Activated CD8-positive, alpha-beta T cell treated with anti-CD3 and anti-CD28 coated beads, Interleukin-2, amount 10 ng/mL, durations not matched to agents 7 days and 5 days (primary cell): ENCODE measurements at places on chromosomes 6 and 20.

DNA sequence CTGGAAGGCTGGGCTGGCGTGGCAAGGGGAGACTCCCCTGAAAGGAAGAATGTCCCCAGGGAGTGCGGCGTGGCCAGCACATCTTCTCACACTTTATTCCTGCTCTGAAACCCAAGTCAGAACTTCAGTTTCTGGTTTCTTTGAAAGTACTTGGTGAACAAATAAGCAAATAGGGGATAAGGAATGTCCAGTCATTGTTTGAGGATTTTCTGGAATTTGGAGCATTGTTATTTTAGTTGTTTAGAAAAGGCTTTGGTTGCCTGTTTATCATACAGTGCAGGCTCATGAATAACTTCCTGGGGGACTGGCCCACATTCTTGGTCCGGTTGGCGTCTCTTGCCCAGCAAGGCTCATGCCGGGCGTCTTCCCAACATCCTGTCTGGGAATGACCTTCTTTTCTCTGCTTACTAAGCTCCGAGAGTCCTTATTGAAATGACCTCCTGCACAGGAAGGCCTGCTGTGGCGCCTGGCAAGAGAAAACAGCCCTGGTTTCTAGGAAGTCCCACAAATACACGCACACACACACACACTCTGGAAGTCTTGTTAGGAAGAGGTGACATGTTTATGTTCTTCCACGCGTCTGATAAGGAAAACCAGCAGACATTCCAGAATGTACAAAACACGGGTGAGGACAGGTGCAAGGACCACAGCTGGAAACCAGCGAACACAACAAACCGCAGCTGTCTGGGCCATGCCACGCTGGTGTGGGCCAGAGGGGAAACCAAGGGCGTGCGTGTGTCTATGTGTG is 71.9 kb downstream of the TMEM170B start:
- DNase-seq, result no peak

GRCh38 chr20:39161900-39162299 is 199.8 kb downstream of the DHX35 start:
- DNase-seq, result no peak

DNA sequence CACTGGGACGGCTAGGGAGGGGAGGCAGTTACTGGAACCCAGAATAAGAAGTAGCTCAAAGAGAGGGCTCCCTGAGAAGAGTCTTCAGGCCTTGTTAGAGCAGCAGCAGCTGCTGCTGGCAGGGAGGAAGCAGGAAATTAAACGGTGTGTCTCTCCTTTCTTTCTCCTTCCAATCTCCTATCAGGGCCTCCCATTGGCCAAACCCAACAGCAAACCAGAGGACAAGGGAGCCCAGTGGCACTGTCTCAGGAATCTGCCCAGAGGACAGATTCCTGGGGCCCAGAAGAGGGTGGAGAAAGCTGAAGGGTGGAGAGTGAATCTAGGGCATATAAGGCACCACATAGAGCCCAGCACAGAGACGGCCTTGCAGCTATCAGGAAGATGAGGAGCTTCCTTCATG is 10.2 kb downstream of the BTN3A1 start:
- no peak for DNase-seq

GRCh38 chr6:52438926-52439325 is 18.8 kb downstream of the EFHC1 start:
- DNase-seq, result no peak

DNA sequence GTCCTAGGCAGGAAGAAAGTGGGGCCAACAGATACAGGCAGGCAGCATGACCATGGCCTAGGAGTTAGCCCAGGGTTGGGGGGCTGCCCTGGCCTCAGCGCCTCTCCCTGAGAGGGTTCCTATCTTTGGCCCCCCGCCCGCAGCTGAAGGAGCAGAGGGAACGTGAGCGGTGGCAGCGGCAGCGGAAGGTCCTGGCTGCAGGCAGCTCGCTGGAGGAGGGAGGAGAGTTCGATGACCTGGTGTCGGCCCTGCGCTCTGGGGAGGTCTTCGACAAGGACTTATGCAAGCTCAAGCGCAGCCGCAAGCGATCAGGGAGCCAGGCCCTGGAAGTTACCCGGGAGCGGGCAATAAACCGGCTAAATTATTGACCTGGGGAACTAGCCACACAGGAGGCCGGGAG is 32.6 kb downstream of the MOCS1 start:
- DNase-seq, result no peak

- no peak for DNase-seq
These were observed 13.7 kb upstream of the THBD start for GRCh38 chr20:23063168-23063567.

- DNase-seq, result peak; percentile 83
These were observed 148.1 kb downstream of the CEBPB start for GRCh38 chr20:50338479-50339391.

- DNase-seq, result no peak
These were observed 192.0 kb upstream of the PLN start for GRCh38 chr6:118356054-118356453.

- DNase-seq, result no peak
These were observed 101.2 kb downstream of the EPHA7 start for GRCh38 chr6:93318121-93318520.

- DNase-seq, result no peak
These were observed 258.1 kb upstream of the PTCHD4 start for GRCh38 chr6:48369100-48369499.

- peak; percentile 41 for DNase-seq
These were observed 25.7 kb downstream of the HIVEP1 start for GRCh38 chr6:12037798-12038197.

GRCh38 chr6:90583179-90583835 is 3.6 kb downstream of the MAP3K7 start:
- DNase-seq, result no peak

DNA sequence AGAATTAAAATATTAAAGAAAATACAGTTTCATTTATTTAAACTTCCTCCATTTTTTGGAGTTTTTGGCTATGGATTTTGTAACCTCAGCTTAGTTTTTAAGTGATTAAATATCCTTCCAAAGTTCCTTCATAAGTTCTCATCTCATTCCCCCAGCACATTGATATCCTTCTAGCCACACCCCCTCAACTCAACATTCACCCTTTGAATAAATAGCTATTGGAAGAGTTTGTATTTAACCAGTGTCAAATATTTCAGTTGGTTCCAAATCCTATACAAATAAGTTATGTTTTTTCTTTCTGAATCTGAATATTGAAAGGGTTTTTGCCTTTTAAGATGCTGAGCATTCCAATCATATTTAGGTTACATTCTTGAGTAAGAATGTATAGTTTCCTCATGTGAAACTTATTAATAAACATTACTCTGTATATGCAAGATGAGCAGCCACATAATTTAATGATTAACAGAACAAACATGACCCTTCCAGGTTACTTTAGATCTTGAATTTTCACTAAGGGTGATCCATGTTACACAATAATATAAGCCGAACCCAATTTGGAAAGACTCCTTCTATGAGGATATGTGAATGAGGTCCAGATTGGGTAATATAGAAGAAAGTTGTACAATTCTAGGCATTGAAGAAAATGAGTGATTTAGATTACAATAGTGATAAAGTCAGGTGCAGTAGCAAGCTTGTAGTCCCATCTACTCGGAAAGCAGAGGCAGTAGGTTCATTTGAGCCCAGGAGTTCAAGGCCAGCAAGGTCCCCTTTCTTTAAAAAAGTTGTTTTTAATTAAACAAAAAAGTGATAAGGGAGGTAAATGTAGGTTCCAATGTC is 13.6 kb downstream of the GLYATL3 start:
- DNase-seq, result no peak

DNA sequence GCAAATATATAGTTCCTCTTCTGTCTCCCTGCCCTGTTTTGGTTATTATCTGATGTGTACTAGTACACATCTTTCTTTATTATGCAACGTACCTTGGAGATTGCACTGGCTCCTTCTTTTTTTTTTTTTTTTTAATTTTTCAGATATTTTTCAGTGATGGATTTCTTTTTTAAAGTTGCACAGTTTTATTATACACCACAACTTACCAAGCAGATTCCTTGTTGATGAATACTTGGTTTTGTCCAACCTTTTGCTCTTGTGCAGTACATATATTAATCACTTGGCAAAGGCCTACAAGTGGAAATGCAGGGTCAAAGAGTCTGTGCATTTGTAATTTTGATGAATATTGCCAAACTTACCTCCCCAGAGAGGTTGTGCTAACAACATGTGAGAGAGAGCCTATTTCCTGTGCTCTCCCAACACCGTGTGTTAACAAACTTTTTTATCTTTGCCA is 50.1 kb upstream of the RNF24 start:
- no peak for DNase-seq

- no peak for DNase-seq
These were observed 1.8 kb downstream of the EYA4 start for GRCh38 chr6:133242637-133243585.

DNA sequence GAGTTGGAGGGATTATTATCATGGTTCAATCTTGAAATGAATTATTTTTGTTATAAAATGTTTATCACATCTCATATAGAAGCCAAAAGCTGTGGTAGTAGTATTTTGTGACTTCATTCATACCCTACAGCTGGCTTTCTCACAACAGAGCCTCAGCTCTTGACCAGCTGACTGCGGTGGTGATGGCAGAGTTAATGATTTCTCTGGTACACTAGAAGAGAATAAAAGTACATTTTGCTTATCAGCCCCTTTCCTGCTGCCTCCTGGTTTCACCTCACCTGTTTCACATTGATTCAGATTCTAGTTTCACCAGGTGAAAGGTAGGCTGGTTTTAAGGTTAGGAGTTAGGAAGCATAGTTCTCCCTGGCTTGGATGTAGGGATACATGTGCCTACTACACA is 55.7 kb downstream of the AFG1L start:
- DNase-seq, result no peak

- no peak for DNase-seq
These were observed 1.3 kb downstream of the RGL2 start for GRCh38 chr6:33297406-33297955.

DNA sequence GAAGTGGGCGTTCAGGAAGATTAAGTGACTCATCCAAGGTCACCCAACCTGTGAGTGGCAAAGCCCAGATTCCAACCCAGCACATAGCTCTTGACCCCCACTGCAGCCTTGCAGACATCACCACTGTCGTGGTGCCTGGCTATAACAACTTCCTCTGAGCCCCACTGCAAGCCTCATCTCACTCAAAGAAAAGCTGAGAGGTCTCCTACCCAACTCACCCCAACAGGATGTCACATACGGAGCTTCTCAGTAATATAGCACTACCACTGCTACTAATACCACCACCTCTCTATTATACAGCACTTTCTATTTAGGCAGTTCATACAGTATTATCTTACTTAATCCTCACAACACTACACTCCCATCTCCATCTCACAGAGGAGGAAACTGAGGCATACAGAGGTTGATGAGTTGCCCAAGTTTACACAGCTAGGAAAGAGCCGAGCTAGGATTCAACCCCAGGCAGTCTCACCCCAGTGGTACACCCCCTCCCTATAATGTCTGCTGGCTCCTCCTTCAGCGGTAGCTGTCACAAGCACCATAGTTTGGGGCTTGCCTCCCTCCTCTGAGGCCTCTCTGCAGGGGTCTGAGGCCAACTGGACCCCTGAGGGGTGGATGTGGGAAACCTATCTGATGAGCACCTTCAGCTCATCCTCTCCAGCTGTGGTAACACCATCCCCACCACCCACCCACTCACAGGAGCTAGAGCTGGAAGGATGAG is 19.5 kb downstream of the TFEB start:
- peak; percentile 47 for DNase-seq

- DNase-seq, result no peak
These were observed 165.6 kb downstream of the TRIM27 start for GRCh38 chr6:28758046-28758817.

DNA sequence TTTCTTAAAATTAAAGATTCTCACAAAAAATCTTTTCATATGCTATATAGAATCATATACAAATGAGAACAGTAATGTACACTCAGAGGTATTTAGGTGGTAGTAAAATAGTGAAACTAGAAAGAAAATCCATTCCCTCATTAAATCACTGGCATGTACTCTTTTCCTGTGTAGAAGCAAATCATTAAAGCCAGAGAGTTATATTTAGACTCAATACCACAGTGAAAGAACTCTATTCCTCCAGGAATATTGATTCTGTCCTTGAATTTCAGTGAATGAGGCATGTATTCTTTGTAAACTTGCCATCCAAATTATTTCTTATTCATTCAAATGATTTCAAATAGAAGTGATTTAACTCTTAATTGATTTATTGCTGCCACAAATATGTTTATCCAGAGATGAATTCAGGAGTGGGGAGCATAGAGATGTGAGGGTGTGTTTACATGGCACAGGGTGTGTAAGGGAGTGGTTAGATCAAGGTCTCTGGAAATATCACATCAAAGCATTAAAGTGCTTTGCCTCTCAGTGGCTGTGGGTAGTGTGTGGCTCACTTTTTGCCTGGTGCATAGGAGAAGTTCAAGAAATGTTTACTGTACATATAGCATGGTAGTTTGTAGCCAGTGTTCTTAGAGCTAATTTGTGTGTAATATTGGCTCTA is 141.2 kb downstream of the FAM83B start:
- no peak for DNase-seq

DNA sequence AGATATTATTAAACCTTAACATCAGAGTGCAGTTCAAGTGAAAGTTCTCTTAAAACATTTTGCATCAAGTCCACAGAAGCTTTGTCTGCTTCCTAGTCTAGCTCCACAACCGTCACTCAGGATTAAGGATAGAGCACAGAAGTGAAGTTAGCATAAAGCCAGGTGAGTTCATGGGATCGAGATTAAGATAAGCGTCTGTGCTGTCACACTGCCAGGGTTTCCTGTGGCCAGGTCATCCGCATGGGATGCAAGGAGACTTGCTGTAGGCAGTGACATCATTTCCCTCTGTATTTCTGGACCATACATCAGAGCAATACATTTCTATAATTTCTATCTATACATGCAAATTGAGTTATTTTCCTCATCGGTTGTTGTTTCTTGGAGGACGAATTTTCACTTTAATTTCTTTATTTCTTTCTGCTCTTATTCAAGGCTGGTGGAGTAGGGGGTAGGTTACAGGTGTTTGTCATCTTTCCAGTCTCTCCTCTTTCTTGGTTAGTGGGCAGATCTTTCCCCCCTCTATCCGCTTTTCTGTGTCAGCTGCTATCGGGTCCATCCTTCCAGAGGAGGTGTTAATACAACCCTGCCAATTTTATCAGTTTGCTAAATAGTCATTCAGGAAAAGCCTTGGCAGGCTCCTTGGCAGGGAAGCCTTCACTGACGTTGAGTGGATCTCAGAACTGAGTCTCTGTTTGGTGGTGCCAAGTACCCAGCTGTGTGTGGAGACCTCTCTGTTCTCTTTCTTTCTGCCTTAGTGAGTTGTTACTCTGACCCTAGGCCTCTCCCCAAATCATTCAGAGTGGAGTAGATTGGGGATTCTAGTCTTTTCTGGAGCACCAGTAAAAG is 307.6 kb upstream of the MAP3K7 start:
- DNase-seq, result no peak

DNA sequence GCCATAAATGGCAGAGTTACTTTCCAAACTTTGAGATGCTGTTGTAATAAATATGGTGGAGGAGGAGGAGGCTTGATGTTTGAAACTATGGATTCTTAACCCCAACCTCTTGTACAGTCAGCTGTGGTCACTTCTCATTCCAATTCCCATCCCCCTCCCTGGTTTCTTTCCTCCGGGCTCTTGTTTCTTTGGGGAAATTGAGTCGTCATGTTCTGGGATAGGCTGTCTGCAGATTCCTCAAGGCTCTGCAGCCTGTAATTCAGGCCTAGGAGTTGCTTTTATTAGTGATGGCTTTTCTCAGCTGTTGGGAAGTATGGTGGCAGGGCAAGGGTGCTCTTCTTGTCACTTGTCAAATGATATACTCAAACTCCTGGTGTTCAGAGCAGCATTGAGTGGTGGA is 2.6 kb downstream of the PTK7 start:
- no peak for DNase-seq

GRCh38 chr20:50259705-50260478 is 69.3 kb downstream of the CEBPB start:
- DNase-seq, result no peak

GRCh38 chr6:128337619-128338018 is 182.8 kb downstream of the PTPRK start:
- no peak for DNase-seq

GRCh38 chr6:13395272-13396237 is 67.2 kb upstream of the TBC1D7 start:
- no peak for DNase-seq
